ENCODE measurements at places on chromosomes 7 and 10.

DNA sequence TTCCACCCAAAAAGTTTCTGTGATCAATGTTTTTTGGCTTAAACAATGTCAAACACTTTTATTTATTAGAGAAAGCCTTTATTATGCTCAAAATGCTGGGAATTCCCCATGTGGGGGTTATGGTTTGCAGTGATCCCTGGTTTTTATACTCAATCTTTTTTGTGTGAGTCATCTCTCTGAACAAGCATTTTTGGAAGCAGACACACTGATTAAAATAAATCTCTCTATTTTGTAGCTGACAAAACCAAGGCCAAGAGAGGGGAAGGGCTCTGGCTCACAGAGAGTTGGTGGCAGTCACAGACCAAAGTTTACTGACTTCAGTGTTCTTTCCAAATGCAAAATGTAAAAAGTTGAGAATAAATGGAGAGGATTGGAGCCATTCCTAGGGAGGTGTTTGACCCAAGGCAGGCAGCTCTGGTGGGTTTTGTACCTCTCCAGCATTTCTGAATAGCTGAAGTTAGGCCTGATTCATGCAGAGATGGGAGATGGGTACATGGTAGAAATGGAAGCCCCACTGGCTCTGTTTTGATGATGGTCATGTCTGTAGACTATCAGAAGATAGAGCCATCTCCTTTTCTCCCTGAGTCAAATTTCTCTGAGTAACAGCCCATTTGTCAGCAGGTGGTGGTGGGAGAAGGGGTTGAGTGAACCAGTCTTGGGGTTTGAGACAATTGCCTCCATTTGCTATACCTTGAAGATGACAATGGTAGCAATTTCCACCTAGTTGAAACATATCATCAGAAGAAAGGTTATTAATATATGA is 45.4 kb upstream of the NAMPT start:
- no peak for DNase-seq

- no peak for DNase-seq
Observed at GRCh38 chr7:54888067-54888733, 129.2 kb upstream of the SEC61G start.

DNA sequence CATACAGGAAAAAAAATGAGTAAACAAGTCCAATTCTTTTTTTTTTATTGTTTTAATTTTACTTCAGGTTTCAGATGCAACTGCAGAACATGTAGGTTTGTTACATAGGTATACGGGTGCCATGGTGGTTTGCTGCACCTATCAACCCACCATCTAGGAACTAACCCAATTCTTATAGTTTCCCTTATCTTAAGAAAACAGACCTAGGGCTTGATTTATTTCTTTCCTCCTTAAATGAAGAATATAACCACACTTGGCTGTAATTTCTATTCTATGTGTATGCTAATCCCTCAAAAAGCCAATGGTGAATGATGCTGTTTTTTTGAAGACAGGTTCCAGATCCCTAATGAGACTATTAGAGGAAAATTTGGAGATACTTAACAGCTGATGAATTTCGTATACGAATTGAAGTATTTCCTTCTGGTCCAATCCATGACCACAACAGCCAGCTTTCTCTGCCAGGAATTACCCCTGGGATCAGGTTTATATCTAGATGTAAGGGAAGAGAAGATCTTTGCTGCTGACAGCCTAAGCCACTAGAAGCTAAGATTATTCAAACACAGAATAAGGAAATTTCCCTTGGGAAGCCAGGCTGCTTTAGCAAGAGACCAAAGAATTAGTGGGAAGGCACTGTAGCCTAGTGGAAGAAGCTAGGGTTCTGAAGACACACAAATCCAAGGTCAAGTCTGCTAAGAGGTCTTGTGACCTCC is 115.8 kb downstream of the INHBA start:
- DNase-seq = no peak

GRCh38 chr7:24701261-24702235 is 55.7 kb downstream of the GSDME start:
- no peak for DNase-seq

GRCh38 chr7:148379677-148380076 is 210.9 kb upstream of the C7orf33 start:
- no peak for DNase-seq

GRCh38 chr10:23436983-23437382 is 1.9 kb upstream of the OTUD1 start:
- no peak for DNase-seq

- DNase-seq = no peak
Observed at GRCh38 chr7:42227936-42228591, 8.9 kb downstream of the GLI3 start.

DNA sequence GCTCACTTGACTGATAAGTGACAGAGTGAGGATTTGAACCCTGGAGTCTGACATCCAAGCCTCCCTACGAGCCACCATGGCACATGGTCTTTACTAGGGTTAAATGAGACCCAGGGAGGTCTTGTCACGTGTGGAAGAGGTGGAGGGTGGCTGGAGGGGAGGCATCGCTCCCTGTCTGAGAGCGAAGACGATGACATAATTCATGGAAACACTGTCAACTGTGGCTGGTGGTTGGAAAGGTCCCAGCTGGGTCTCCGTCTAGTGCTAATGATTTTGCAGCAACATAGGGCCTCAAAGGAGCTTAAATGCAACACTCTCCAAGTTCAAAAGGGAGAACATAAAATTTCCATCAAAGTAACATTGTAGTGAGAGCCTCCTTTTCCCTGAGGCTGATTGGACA is 99.9 kb upstream of the BAIAP2L1 start:
- no peak for DNase-seq

GRCh38 chr10:90777621-90778020 is 80.2 kb downstream of the HTR7 start:
- DNase-seq = no peak

DNA sequence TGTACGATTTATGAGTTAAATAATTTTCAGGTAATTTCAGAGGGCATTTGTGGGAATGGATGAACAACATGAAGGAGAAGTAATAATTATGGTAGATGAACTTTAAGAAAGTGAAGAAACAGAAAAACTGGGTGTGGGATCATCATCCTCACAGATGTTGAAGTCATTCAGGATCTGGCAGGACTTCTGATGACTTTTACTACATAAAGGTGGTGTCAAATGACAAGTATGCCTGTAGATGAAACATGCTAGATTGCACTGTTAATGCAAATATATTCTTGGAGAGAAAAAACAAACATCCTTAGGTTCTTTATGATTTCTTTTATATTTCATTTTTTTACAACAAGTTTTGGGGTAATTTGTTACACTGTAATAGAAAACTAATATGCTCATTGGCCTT is 230.2 kb downstream of the PCLO start:
- no peak for DNase-seq

DNA sequence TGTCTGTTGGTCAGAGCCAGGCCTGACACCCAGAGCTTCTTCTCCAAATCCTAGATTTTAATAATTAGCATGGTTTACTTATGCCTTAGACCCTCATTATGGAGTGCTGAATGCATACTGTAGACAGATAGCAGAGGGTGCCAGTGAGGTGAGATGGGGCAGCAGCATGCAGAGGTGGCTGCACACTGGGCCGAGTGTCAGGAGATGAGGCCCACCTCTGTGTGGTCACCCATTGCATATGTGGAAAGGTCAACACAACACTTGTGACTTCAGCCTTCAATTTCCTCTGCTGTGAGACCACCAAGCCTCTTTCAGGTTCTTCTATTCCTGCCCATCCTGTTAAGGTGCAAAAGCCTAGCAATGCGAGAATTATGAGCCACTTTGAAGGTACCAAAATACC is 39.7 kb upstream of the NMT2 start:
- DNase-seq = no peak

DNA sequence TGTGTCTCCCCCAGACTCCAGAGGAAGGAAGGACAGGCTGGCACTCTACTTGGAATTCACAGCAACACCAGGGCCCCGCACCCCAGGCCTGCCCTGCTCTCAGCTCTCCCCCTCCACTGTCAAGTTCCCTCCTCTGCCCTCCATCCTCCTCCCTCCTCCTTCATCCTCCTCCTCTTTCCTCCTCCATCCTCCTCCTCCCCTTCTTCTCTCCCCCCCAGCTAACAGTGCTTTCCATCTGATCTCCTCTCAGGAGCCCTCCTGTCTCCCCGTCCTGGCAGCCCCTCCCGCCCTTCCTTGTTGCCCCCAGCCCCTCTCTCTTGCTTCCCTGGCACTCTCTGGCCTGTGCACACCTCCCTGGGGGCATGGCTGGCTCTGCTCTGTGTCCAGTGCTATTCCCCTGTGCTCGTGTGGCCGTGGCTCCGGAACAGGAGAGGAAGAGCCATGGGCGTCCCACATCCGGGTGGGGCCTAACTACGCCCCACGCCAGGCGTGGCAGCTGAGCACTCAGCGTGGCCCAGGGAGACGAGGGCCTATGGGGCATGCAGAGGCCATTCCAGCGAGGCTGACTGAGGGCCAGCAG is 64.2 kb downstream of the PWWP2B start:
- DNase-seq = no peak

DNA sequence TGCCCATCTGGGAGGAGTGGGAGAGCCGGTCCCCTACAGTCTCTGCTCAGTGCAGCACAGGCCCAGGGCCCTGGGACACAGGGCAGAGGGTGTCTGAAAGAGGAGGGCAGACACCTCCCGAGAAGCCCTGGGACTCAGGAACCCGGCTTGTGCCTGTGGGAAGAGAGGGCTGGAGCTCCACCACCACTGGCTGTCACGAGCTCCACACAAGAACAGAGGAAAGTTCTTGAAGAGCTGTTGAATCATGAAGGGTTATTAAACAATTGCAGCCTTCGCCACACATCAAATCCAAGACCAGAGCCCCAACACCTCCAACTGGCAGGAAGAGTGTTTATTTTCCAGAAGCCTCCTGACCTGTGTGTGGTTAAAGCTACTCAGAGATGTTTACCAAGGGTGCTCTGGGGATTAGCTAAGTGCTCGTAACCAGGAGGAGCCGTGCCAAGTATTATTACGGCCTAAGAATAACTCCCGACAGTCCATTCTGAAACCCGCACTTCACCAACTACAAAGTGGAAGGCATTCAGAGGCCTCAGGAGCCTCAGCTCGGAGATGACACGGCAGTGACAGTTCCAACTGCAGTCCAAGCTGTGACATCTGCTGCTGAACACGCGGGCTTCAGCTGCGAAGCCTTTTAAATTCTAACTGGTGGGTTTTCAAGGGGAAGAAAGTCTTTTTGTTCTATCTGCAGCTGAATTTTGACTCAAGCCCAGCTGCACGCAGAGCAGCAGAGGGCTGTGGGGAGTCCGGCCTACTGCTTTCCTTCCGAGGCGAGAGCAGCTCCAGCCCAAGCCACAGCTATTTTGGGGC is 75.1 kb downstream of the MAD1L1 start:
- DNase-seq = no peak

GRCh38 chr7:135333946-135334345 is 100.3 kb downstream of the STRA8 start:
- DNase-seq = no peak

- DNase-seq = no peak
Observed at GRCh38 chr10:29470843-29471543, 163.8 kb downstream of the SVIL start.

- no peak for DNase-seq
Observed at GRCh38 chr7:28858206-28858605, 99.9 kb downstream of the TRIL start.

DNA sequence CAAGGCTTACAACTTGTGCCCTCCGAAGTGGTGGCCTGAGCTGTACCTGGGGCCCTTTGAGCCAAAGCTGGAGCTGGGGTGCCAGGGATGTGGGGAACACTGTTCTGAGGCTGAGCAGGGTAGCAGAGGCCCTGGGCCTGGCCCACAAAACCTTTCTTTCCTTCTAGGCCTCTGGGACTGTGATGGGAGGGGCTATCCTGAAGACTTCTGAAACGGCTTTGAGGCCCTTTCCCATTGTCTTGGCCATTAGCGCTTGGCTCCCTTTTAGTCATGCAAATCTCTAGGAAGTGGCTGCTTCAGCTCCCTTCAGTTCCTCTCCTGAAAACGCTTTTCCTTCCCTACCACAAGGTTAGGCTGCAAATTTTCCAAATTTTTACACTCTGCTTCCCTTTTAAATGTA is 16.8 kb upstream of the CRYGN start:
- no peak for DNase-seq

DNA sequence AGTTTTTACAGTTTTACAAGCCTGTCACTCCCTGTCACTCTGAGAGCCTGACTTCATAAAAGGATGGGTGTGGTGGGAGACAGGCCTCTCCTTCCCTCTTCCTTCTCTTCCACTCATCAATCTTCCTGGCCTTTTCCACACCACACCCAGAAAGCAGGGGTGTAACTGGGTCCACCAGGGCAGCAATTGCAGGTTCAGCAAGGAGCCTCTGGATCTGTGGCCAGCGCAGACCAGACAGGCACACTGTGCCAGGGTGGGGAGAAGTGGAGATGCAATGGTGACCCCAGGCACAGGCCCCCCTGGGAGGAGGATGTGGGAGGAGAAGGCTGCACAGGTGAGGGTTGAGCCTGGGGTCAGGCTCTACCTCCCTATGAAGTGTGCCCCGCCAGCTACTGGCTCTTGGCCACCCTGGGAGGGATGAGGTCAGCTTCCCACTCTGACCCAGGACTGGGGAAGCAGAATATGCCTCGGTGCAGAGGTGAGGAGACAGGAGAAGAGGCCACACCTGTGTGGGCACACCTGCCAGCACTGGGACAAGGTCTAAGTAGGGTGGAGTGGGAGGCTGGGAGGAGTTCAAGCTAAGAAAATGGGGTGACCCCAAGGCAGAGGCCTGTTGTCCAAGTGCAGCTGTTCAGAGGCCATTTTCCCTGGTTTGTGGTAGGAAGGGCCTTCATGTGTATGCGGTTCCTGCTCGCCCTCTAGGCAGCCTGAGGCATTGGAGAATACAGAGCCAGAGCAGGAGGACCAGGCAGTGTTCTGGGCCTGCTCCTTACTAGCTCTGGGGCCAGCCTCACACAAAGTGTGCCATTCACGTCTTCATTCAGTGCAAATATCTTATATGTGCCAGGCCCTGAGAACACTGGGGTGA is 20.2 kb upstream of the TMEM72 start:
- DNase-seq = no peak

DNA sequence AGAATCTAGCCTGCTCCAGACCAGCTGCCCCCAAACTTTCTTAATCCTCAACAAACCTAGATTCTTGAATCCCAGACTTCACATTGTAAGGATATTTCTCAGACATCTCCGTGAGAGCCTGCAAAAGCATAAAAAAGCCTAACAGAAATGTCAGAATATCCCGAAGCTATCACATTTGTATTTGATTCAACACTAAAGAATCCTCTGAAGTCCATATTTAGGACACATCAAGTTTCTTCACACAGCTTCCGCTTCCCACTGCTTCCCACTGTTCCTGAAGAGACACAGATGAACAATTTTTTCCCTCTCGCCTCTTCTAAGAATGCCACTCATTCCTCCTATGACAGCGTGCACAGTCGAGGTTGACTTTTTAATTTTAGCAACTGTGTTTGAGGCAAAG is 396.2 kb upstream of the IGFBP3 start:
- no peak for DNase-seq

- no peak for DNase-seq
Observed at GRCh38 chr10:33211106-33211878, 123.2 kb downstream of the NRP1 start.
